Stimulated activated CD4-positive, alpha-beta T cell treated with anti-CD3 and anti-CD28 coated beads, Interleukin-4, amount 100 ng/mL, for 48 hours (primary cell): ENCODE measurements at places on chromosomes 16 and 17.

DNA sequence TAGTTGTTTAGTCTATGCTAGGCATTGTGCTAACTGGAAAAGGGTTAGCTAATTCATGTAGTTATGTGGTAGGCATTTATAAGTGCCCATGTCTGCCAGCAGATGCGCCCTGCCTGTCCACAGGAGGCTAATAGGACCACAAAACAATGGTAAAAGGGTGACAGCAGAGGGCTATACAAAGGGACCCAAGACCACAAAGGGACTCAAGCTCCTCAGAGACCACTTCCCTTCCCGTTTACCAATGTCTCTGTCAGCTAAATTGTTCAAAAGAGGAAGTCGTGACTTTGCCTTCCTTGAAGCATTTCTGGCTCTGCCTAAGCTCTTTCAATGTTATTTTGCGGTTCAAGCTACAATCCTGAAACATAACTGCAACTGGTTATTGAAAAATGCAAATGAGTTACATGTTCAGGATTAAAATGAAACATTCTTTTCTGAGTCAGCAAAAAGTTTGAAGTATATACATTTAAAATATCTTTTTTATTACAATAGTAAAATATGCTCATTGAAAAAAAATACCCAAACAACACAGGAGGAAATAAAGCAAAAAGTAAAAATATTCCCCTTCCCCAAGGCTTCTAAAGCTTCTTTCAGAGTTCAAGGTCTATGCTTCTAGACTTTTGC is 149.2 kb downstream of the MAF start:
- no peak for DNase-seq

- DNase-seq = no peak
These were observed 407.5 kb upstream of the HSBP1 start for GRCh38 chr16:83400234-83400633.

GRCh38 chr16:52436339-52437276 is 110.3 kb downstream of the TOX3 start:
- no peak for DNase-seq

- no peak for DNase-seq
These were observed 467.8 kb downstream of the SLC39A11 start for GRCh38 chr17:72624652-72625051.

DNA sequence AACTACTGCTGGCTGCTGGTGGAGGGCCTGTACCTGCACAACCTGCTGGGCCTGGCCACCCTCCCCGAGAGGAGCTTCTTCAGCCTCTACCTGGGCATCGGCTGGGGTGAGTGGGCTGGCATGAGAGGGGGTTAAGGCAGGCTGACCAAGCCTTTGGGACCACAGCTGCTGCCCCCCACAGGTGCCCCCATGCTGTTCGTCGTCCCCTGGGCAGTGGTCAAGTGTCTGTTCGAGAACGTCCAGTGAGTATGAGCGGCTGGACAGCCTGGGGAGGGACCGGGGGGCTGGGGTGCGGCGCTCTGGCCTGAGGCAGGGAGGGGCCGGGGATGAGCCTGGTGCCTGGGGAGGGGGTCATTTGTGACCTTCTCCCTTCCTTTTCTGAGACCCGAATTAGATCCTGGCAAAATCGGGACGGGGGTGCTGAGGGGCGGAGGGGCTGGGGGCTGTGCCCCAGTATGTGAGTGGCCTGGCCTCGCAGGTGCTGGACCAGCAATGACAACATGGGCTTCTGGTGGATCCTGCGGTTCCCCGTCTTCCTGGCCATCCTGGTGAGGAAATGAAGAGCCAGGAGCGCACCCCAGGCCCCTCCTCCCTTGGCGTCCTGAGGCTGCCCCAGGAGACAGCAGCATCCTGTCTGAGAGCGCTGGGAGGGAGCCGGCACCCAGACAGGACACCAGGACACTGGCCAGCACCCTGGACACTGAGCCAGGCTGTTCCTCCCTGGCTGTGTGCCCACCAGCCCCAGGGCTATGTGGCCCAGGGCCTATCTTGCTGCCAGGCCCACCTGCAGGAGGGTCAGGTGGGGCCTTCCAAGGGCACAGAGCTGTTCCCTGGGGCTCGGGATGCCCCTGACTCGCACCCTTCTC is 8.0 kb downstream of the GCGR start:
- no peak for DNase-seq

- DNase-seq = no peak
These were observed 2.4 kb downstream of the SLC16A3 start for GRCh38 chr17:82231312-82231561.

DNA sequence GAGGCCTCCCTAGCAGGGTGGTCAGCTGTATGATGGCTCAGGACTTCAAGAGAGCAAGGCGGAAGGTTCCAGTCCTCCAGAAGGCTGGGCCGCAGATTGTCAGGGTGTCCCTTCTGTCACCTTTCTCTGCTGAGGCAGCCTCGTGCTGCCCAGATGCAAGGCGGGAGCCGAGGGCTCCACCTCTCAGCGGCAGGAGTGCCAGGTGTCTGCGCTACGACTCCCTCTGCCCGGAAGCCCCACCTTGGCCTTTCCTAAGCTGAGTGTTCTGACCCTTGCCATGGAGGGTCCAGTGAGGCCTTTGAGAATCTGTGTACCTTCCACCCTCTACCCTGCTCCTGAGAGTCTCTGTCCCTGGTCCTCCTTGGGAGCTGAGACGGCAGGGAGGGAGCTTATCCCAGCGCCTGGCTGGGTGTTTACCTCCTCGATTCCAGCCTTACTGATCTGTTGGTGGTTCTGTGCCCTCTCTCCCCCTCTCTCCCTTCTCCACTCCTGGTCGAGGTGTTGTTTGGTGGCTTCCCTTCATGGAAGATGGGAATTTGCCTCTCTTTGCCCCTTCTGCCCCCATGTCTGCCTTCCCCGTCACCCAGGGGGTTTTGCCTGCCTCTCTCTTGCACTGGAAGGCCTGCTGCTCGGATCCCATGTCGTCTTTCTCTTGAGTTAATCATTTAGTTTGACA is 2.2 kb upstream of the ZNF750 start:
- DNase-seq = no peak

- DNase-seq = no peak
These were observed 171.6 kb downstream of the ZNF18 start for GRCh38 chr17:11825572-11826209.

- DNase-seq = no peak
These were observed 2333.3 kb downstream of the TP53TG3F start for GRCh38 chr16:35792516-35793285.

- no peak for DNase-seq
These were observed 1.6 kb downstream of the PRSS41 start for GRCh38 chr16:2799859-2800226.

GRCh38 chr17:16938496-16939207 is 33.3 kb downstream of the TNFRSF13B start:
- no peak for DNase-seq

- no peak for DNase-seq
These were observed 3.4 kb downstream of the C1QTNF1 start for GRCh38 chr17:79027274-79027924.

GRCh38 chr17:2070241-2071023 is 15.5 kb downstream of the HIC1 start:
- DNase-seq = peak; percentile 74

DNA sequence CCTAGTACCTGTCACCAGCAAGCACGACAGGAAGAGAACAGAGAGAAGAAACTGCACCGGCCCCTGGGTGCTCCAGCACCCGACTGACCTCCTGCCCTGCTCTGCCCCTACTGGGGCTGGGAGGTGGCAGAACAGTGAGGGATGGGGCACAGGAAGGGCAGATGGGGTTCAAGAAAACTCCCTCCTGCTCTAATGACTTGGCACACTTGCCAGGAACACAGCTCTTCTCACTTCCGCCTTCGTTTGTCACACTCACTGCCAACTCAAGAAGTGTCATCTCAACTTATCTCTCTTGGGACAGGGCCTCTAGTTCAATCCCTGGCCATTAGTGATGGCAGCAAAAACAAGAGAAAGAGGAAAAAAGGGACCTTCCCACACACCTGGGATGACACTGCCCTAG is 42.7 kb upstream of the ICAM2 start:
- DNase-seq = no peak

- no peak for DNase-seq
These were observed 20.0 kb downstream of the ABHD15 start for GRCh38 chr17:29546830-29547229.

DNA sequence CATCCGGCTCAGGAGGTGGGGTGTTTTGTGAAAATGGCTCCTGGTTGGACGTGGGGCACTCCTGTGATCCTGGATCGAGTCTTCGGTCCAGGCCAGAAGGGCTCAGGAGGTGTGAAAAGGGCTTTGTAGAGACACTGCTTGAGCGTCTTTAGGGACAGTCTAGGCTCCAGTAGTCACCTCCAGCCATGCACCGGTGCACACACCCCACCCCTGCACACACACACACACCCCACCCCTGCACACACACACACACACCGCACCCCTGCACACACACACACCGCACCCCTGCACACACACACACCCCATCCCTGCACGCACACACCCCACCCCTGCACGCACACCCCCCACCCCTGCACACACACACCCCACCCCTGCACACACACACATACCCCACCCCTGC is 19.1 kb downstream of the CHMP1A start:
- no peak for DNase-seq
